H54 (cell line): ENCODE measurements at places on chromosomes 5 and 9.

GRCh38 chr5:116303810-116304209 is 219.0 kb downstream of the COMMD10 start:
- no peak for DNase-seq

- no peak for DNase-seq
These were observed 128.3 kb downstream of the SLC28A3 start for GRCh38 chr9:84212246-84212645.

- no peak for DNase-seq
These were observed 483.7 kb upstream of the PIK3R1 start for GRCh38 chr5:67731886-67732285.

GRCh38 chr9:105438141-105438806 is 9.6 kb upstream of the FSD1L start:
- no peak for DNase-seq

DNA sequence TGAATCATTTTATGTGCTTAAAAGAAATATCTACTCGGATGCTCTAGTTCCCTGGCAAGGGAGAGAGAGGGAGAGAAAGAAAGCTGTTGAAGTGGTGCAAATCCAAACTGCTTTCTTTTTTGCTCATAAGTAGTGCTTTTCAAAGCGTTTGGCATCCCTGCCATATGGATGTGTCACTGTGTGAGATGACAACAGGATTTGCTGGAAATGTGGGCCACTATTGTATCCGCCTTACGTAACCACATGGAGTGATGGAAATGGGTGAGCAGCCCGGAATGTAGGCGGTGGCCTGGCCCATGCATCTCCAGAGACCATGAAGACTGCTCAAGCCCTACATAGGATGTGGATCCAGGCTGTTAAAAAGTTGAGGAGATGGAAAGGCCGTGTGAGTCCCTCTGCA is 30.8 kb downstream of the TJP2 start:
- no peak for DNase-seq

GRCh38 chr9:12846035-12846434 is 71.2 kb downstream of the LURAP1L start:
- no peak for DNase-seq

- no peak for DNase-seq
These were observed 28.3 kb downstream of the SLC6A3 start for GRCh38 chr5:1416856-1417469.

DNA sequence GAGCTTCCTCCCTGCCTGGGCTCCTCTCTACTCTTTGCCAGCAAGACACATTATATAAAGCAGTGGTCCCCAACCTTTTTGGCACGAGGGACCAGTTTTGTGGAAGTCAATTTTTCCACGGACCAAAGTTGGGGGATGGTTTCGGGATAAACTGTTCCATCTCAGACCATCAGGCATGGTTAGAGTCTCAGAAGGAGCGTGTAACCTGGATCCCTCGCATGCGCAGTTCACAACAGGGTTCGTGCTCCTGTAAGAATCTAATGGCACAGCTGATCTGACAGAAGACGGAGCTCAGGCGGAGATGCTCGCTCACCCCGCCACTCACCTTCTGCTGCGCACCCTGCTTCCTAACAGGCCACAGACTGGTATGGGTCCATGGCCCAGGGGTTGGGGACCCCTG is 142.8 kb downstream of the LIFR start:
- DNase-seq: no peak

DNA sequence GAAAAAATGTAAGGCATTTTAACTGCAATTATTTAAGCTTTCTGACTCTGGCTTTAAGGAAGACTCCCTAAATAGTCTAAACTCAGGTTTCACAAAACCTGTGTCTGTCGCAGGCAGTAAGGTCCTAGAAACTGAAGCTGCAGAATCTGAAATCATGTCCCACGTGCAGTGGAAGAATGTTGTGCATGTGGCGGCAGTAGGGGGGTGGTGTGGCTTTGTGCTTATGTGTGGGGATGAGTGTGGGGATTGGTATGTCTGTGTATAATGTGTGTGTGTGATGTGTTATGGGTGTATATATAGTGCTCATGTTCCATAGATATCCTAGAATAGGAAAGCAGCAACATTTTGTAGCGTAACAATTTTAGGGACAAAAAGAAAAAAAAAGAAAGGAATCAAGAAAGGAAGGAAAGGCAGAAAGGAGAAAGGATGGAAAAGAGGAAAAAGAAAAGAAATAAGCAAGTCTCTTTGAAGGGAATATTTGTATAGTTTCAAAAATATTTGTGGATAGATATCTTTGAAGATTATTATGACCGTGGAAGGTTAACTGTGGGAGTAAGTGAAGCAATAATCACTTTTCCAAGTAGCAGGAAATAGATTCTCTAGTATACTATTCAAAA is 6.6 kb downstream of the ANKDD1B start:
- no peak for DNase-seq

GRCh38 chr9:83413367-83413766 is 124.8 kb downstream of the FRMD3 start:
- no peak for DNase-seq

DNA sequence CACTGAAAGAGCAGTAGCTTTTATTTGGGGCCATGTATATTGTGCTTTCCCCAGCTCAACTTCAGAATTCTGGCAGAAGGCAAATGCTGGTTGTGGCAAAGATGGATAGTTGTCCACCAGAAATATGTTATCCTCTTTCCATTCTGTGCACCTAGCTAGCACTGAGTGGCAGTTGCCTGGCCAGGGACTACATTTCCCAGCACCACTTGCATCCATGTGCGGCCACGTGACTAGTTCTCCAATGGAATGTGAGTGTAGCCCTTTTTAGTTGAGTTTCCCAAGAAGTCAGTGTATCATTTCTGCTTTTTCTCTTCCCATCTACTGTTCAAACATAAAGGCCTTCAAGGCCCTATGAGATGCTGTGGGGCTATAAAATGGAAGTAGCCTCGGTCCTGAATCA is 354.0 kb upstream of the CLINT1 start:
- peak; percentile 10 for DNase-seq

DNA sequence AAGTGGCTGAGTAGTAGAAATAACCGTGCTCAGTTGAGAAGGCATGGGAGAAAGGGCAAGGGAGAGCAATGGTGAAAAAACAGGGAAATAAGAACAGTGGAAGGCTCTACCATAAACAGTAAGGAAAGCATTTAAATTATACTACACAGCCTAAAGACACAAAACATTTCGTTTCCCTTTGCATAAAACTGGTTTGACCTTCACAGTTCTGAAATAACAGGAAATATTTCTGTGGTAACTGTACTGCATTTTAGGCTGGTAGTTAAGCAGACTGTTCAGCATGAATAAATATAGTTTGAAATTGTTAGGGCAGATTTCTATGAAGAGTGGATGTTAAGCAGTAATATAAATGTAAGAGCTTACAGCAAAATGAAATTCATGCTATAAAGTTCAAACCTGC is 147.5 kb downstream of the CSNK1G3 start:
- DNase-seq: no peak

- DNase-seq: peak; percentile 99
These were observed 4.3 kb downstream of the MGAT4B start for GRCh38 chr5:179802207-179802883.

GRCh38 chr9:18981476-18982261 is 51.3 kb downstream of the SAXO1 start:
- no peak for DNase-seq

GRCh38 chr9:2018764-2019558 is 3.8 kb downstream of the SMARCA2 start:
- no peak for DNase-seq

DNA sequence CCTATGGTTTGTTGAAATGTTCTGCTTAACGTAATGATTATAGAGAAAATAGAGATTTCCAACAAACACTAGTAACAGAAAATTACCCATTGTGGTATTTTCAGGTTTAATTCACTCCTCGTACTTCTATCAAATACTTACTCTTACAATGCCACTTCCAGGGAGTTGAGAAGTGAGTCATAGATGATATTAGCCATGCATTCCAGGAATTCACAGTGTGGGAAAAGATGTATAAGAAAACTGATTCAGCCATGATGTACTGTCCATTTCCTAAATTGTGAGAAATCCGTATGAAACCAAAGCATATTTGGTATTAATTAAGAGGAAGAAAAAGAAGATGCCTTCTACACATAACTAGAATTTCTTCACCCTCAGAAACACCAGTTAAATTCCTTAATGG is 1854.6 kb upstream of the WWC1 start:
- peak; percentile 4 for DNase-seq

GRCh38 chr9:120289990-120290975 is 289.7 kb downstream of the CDK5RAP2 start:
- DNase-seq: no peak

DNA sequence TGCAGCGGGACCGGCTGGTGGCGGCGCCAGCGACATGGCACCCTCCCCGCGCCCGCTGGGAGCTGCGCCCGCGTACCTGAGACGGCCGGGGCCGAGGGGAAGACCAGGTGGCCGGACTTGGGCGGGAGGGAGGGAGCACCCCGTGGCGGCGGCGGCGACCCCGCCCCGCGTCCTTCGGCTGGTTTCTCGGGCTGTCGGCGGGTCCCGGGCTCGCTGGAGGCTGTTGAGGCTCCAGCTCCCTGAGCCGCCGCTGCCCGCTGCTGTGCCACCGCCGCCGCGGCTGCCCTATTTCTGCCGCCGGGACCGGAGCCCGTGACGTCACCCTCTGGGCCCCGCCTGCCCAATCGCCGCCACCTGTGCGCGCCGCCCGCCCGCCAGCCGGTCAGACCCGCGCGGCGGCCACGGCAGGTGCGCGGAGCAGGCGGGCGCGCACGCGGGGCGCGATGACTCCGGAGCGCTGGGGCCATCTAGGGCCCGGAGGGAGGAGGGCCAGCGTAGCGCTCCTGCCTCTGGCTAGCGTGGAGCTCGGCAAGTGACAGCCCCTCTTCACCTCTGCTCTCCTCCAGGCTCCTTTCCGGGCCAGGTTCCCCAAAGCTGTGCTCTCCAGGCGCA is at the start of gene FSTL4:
FSTL4 (minus strand) TSS at position 293 of the 612 bp plus-strand sequence.
- no peak for DNase-seq

DNA sequence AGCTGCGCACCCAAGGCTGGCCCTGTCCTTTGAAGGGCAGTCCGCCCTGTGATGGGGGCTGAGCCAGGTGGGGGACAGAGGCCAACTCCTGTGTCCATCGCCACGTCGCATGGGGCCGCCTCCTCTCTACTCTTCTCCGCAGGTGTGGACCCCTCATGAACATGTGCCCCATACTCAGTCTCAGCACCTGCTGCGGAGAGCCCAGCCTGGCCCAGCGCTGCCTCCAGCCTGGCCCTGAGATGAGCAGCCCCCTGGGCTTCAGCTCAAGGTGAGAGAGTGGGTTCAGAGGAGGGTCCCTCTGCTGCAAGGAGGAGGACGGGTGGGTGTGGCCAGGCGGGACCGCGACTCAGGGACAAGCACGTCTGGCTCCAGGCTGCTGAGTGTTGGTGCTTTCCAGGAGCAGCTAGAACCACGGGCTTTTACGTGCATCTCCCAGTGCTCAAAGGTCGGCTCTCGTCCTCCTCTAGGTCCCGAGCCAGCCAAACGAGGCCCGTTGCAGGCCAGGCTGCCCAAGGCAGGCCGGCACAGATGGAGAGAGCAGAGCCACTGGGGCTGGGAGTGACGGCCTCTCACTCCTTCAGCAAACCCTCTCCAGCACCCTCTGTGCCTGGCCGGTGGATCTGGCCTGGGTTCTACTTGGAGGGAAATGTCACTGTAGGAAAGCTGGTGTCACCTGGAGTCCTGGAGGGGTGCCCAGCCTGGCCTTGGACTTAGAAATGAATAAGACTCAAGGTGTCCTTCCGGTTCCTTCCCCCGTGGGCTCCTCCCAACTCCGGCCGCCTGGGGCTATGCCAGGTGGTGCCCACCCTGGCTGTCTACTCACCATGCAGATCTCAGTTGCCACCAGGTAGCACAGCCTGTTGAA is 48.9 kb upstream of the RNF130 start:
- no peak for DNase-seq

GRCh38 chr5:103582364-103582763 is 19.8 kb upstream of the NUDT12 start:
- DNase-seq: no peak

DNA sequence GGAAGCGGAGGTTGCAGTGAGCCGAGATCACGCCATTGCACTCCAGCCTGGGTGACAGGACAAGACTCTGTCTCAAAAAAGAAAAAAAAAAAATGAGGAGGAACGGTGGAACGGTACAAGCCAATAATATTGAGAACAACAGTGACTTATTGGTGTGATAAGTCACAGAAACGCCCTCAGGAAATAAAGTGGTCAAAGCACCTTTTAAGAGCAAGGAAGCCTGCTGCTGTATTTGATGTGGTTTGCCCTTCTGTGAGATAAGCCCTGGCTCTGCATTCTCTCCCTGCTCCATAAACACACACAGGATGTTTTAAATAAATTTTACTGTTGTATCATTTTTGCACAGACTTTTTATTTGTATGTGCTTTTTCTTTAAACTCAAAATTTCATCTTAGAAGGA is 269.9 kb upstream of the MSX2 start:
- no peak for DNase-seq

DNA sequence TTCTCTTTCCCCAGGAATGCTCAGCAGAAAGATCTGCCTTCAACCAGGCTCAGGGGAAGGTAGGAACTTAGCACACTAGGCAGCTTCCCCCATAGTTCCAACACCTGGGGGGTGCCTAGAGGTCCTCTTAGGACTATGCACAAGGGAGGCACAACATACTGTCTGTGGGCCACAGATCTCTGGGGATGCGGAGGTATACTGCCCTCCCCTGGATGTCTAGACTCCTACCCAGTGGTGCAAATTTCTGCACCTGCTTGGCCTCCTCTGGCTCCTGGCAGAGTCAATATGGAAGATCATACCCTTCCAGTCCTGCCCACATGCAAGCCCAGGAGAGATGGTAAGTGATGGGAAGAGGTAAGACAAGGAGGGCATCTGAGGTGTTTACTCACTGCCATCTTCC is 247.5 kb upstream of the DAPK1 start:
- DNase-seq: no peak

- DNase-seq: no peak
These were observed 59.2 kb downstream of the ZDHHC21 start for GRCh38 chr9:14633906-14634565.
